ENCODE measurements at places on chromosomes 7 and 10.
A peak's percentile ranks its signal among the peaks of the same experiment; 100 is the strongest.

DNA sequence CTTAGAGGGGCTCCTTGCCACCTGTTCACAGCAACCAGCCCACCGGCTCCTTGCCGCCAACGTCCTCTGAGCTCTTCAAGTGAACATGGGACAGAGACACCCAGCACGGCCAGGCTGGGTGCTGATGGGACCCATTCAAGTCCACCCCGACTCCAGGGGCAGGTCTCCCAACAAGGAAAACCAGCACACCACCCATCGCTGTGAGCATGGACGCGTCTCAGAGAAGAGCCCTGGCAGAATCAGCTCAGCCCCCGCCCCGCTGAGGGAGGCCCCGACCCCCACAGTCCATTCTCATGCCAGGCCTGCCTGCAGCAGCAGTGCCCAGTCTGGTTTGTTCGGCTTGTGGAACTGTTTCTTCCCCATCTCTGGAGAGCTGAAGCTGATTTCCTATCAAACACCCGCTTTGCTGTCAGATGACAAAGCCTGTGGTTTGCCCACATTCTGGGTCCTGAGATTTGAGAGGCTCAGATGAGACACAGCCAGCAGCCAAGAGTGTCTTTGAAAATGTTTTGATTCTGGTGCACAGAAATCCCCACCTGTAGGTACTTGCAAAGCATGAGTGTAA lies 216.6 kb downstream of the ZMYND11 start:
- H3K4me3 ChIP-seq: no peak overlapping the region
- no peak for DNase-seq
- peaks cover 10% of the 10 kb centered on the region for H3K36me3 ChIP-seq

GRCh38 chr10:93746844-93747284 lies 10.9 kb upstream of the LGI1 start:
- H3K27ac ChIP-seq: no peak overlapping the region
- no peak overlapping the region for H3K4me3 ChIP-seq
- no peaks in the 10 kb centered on the region for H3K36me3 ChIP-seq
- peaks cover 4% of the 10 kb centered on the region for H3K4me1 ChIP-seq
- H3K27me3 ChIP-seq: no peaks in the 10 kb centered on the region
- DNase-seq: no peak

DNA sequence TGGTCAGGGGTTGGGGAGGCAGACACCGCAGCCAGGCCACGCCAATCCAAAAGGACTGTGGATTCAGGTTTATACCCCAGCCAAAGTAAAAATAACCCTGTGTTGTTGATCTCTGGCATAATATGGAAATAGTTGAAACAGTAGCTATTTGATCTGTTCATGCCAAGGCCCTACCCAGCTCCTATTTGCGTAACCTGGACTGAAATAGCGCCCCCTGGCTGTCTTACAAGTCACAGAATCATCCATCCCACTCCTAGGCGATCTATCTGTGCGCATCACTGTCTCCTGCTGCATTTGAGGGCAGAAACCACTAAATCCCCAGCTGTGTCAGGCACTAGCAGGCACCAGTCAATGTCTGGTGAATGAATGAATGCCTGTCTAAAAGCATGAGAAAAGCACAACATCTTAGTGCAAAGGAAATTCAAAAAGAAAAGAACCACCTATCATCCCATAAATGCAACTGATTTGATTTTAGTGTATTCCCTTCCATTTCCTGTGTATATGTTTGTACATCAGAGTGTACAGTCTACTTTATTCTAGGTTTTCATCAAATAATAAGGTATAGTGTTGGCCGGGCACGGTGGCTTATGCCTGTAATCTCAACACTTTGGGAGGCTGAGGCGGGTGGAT lies 160.0 kb downstream of the SLIT1 start:
- H3K4me1 ChIP-seq: no peaks in the 10 kb centered on the region
- no peaks in the 10 kb centered on the region for H3K36me3 ChIP-seq
- no peak overlapping the region for H3K4me3 ChIP-seq

DNA sequence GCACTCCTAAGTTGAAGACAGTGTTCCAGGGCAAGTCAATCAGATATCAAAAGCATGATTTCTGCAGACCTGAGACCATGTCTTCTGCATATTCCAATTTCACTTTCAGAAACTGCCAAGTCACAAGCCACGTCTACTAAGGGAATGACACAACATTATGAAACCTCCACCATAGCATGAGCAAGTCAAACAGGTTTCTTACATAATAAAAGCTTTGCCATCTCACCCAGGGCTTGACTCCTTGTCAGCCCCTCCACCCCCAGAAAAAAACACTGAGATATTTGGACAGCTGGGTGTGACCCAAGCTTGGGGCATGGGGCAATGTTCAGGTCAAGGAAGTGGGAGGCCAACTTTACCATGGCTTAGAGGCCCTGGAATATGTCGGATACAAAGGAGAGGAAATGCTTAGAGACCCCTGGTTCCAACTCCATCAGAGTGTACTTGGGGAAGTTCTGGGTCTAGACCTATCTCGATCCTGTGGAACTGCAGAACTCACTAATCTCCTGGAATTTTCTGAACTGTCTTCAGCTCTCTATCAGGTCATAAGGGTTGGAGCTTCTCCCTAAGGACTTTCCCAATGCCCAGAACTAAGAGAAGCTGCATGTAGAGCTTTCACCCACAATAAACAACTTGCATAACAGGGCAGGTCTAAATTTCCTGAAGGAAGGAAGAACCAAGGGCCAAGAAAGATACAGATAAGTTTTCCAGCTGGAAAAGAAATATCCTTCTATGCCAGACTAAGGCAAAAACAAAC lies 80.6 kb upstream of the NAMPT start:
- H3K4me3 ChIP-seq: no peak overlapping the region
- H3K36me3 ChIP-seq: no peaks in the 10 kb centered on the region
- H3K27me3 ChIP-seq: no peaks in the 10 kb centered on the region
- DNase-seq: no peak

DNA sequence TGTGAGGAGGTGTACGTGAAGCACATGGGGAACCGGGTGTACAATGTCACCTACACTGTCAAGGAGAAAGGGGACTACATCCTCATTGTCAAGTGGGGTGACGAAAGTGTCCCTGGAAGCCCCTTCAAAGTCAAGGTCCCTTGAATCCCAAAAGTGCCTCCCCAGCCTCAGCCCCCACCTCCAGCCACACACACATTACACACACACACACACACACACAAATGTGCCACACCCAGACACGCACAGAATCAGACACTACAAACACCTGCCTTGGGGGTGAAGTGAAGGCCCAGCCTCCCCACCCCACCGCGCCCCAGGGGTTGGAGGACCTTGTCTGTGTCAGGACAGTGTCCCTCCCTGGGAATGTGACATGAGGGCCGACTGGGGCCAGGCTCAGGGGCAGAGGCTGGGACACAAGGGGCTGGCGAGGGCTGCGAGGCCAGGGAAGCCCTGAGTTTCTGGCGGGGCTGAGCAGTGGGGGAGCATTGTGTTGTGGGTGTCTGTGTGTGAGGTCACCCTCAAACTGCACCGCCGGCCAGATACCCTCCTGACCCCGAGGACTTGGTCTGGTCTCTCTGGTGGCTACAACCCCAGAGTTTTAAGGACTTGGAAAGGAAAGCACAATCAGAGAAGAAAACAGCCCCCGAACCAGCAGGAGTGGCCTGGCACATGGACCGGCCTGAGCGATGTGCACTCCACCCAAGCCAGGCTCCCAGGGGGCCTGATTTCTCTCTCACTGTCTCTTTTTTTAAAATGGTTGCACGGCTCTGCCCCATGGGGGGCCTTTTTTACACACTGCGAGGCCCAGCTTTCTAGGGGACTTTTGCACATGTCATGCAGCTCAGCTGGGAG lies 4.0 kb upstream of the ATP6V1F start:
- no peak overlapping the region for H3K4me3 ChIP-seq
- no peaks in the 10 kb centered on the region for H3K4me1 ChIP-seq
- no peak for DNase-seq
- peak overlapping the region; percentile 30 for H3K27ac ChIP-seq

DNA sequence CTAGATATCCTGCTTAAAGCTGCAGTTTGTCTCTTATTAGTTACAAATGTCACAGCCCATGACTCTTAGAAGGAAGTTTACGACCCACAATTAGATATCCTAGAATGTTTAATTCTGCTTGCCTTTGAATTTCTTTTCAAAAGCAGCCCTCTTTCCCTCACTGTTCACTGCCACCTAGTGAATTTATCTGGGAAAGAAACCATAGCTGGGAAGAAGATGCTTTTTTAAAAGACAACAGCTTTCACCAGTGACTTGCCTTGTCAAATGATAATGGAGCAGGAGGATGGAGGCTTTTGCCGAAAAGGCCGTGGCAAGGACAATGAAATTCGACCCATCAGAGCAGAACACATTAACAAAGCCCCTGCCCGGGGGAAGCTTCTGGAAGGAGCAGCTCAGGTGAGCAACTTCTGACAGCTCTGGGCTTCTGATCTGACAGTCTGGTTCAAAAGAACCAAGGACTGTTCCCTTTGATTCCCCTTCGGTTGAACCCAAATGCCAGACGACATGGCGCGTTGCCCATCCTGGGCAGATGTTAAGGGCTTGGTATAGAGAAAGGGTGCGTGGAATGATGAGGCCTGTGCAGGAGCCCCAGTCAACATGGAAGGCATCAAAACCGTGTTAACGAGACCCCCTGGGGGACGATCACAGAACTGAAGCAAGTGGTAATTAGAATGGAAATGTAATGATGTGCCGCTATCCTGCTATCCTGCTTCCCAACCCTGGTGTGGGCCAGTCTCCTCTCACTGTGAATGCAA lies 236.8 kb downstream of the FRMD4A start:
- H3K27me3 ChIP-seq: no peaks in the 10 kb centered on the region
- H3K4me3 ChIP-seq: no peak overlapping the region
- no peak for DNase-seq
- no peak overlapping the region for H3K27ac ChIP-seq

DNA sequence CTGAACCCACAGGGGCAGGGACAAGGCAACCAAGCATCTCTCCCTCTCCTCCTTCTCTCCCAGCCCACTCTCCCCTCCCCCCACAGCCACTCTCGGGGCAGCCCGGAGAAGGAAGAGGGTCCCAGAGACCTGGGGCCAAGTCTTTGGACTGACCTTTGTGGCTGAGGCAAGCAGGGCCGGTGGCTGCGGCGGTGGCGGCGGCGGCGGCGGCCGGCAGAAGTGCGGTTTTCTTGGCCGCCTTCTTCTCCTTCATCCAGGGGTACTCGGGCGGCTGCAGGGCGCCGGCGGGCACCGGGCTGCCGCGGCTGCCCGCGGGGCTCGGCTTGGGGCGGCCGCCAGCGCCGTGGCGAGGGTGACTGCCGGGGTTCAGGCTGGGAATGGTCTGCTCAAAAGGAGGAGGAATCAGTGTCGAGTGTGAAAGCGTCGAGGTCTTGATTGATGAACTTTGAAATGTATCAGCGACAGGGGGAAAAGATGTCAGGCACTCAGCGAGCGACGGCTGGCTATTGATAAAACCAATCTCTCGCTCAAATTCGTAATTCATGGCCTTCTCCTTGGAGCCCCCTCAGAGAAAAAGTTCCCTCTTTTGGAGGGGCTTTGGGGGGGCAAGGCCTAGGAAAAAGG lies 414 bp downstream of the HOXA2 start:
- H3K36me3 ChIP-seq: no peaks in the 10 kb centered on the region
- peak overlapping the region; percentile 100 for H3K27ac ChIP-seq
- no peaks in the 10 kb centered on the region for H3K27me3 ChIP-seq
- peak overlapping the region; percentile 78 for H3K4me3 ChIP-seq
- DNase-seq: peak; percentile 54

Measured in aorta (tissue), 5 donors.